NK-92 treated with Interleukin-12 subunit alpha and Interleukin-12 subunit beta, amount 100 ng/mL, for 24 hours (cell line): ENCODE measurements at places on chromosomes 1 and 21.
A peak's percentile ranks its signal among the peaks of the same experiment; 100 is the strongest.

DNA sequence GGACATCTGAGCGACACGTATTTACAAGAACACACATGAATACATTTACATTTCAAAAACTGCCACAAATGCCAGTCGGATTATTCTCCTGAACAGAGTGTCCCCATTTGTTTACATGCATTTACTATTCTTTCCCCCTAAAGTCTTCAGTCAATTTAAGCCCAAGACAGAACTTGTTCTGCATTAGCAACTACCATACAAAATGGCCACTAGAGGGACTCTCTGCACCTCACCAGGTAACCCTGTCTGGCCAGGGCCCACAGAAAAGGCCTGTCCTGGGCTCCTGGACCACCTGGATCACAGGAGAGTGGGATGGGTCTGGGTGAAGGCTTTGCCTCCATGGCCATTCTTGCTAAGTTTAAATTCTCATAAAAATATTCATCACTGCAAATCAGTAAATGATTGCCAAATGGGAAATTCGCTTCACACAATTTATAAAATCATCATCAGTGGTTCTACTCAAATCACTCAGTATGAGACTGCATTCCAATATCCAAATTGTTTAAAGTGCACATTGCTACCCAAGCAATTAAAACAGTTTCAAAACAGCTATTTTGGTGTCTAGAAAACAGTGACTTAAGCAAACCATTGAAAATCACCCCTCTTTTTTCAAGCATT is 12.5 kb upstream of the GUCA2A start:
- no peak for DNase-seq

DNA sequence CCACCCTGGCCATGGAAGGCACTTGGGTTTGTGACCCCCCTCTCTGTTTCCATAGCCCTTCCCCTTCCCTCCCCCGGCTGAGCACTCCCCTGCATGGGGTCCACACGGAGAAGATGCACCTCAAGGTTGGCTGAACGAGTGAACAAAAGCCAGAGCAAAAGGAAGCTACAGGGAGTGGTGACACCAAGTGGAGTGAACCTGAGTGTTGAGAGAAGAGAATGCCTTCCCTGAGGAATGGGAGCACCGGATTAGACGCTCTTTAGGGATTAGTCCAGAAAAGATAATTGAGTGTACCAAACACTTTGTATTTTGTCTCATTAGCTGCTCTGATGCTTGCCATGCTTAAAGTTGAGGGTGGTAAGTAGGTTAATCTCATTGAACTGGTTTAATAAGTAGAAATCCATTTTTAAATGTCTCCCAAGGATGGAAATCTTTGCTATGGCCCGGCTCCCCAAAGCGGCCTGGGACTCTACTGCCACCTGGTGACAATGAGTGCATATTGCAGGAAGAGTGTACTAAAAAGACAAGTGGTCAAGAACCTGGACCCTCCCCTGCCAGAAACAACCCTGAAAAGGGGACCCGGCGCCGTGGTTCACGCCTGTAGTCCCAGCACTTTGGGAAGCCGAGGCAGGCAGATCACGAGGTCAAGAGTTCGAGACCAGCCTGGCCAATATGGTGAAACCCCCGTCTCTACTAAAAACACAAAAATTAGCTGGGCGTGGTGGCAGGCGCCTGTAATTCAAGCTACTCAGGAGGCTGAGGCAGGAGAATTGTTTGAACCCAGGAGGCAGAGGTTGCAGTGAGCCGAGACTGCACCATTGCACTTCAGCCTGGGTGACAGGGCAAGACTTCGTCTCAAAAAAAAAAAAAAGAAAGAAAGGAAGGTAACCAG is 150.6 kb upstream of the ZC3H12A start:
- peak; percentile 3 for DNase-seq

DNA sequence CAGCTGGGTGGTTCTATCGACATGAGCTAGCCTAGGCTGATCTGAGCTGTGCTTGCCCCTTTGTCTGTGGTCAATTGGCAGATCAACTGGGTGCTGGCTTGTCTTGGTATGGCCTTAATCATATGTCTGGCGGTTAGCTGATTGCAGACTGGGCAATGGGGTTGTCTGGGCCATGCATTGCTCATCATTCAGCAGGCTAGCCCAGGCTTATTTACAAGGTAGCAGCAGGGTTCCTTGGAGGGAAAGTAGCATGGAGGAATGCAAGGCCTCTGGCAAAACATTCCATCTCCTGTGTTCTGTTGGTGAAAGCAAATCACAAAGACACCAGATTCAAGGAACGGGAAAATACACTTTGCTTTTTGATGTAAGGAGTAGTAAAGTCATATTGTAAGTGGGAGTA is 84.0 kb upstream of the IVNS1ABP start:
- DNase-seq = no peak

- no peak for DNase-seq
These were observed 7.1 kb upstream of the TMEM61 start for GRCh38 chr1:54973205-54973921.

DNA sequence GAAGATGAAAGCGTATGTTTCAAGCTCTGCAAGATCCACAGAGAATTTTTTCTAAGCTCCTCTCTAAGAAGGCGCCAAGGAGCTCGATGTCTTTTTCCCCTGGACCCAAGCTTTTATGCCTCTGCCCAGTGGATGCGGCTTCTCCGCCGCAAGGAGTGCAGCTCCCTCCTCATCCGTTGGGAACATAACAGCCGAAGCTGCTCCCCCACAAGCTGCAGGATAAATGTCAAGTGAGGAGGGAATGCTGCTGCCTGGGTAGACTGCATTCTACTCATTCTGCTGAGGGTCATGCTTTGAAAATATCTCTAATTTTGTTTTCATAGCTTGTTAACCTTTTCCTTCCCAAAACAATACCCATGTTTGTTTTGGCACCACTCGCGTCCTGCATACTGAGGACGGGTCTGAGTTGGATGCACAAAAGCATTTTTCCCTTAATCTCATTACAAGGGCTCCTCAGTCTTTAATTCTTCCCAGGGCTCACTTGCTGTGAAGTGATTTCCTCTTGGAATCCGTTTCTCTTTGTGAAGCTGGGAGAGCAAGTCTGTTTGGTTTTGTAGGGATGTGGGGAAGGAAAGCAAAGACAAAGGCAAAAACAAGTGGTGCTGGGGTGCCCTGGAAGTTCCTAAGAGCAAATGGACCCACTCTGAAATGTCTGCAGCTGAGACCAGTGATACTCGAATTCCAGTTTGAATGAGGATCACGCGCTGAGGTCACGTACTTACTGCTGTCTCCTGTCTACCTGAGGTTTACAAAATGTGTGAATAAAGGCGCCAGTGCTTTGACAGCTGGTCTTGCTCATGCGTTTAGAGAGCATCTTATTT is 134.0 kb upstream of the IRF2BP2 start:
- DNase-seq = no peak

- DNase-seq = no peak
These were observed 87.5 kb upstream of the PLPPR4 start for GRCh38 chr1:99176753-99177152.

GRCh38 chr1:204357551-204358490 is 1.9 kb downstream of the PLEKHA6 start:
- no peak for DNase-seq

GRCh38 chr1:227317523-227318015 is 723 bp downstream of the CDC42BPA start:
- no peak for DNase-seq

GRCh38 chr1:202835548-202836072 is 24.9 kb downstream of the PCAT6 start:
- peak; percentile 50 for DNase-seq

- no peak for DNase-seq
These were observed 26.8 kb upstream of the BACH1 start for GRCh38 chr21:29271927-29272333.
